ENCODE measurements at places on chromosomes 7 and 10.

DNA sequence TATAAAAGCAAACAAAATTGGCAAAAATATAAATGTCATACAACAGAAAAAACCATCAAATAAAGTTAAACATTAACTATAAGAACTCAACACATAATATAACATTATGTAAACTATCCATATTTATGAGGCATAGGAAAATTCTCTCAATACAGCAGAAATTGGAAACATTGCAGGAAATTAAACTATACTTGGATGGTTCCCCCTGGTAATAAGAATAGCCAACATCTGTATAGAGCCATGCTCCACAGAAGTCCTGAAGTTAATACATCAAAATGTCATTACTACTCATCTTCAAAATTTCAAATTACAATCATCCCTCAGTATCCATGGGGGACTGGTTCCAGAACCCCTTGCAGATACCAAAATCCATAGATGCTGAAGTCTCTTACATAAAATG is 350.5 kb downstream of the PARD3 start:
- DNase-seq: no peak

DNA sequence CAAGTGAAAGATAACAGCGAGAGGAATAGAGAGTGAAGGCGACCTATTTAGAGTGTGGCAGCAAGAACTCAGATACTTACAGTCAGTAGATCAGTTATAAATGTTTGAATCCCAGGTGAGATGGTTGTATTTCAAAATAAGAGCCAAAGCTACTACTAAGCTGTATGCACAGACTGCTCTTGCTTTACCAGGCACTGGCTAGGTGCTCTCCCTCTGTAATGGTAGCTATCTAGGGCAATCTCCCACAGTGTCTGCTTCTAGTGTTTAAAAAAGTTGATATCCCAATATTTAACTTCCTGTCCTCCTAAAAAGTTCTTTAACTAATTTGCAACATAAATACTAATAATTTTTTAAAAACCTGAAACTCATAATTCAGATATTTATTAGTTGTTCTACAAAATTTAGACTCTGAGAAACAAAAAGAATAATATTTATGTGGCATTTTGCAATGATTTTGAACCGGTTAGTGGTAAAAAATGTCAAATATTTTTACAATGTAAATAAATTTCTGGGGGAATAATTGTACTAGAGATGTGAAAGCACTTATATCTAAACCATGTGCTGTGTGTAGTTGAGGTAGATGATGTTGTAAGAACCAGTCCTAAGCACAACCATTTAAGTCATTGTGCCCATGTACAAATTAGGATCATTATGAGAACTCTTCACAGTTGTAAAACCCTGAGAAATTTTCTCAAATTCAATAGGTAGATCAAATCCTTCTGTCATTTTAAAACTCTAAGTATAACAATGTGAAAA is 349.3 kb upstream of the SEMA3D start:
- DNase-seq: no peak

DNA sequence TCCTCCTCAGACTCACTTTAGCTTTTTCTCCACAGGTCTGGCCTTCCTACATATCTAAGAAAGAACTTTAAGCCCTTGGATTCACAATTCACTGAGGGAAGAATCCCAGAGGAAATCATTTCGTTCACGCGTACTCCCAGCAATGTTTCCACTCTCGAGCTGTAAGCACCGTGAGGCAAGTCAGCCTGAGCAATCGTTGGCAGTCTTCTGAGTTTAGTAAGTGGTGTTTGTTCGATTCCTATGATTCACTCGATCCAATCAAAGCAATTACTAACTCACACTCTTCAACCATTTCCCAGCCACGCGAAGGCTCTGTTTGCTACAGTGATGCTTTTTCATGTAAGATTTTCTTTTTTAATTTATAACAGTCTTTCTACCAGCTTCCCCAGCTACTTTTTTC is 10.2 kb upstream of the PRLHR start:
- DNase-seq: no peak

GRCh38 chr7:12674861-12675260 is 12.6 kb upstream of the ARL4A start:
- DNase-seq: no peak

DNA sequence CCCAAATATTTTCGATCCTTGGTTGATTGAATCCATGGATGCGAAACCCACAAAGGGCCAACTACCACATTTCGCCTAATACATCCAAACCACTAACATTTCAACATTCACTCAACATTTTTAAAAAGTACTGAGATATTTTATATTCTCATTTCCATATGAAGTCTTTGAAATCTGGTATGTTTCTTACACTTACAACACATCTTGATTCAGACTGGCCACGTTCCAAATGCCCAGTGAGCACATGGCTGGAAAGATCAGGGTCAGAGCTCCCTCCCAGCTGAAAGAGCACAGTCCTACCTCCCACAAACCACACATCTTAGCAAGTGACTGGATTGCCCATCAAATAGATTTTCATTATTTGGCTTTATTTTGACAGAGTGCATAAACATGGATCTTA is 18.9 kb downstream of the NCAPG2 start:
- no peak for DNase-seq

DNA sequence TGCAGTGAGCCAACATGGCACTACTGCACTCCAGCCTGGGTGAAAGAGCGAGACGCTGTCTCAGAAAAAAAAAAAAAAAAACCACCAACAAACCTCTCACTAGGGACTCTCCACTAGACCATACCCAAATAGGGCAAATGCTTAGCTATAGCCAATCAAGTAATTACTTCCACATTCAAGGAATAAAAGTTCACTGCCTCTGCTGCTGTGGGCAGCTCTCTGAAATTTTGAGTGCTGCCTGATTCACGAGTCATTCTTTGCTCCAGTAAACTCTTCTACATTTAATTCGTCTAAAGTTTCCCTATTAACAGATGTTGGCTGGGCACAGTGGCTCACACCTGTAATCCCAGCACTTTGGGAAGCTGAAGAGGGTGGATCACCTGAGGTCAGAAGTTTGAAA is 4.7 kb upstream of the NRBF2 start:
- no peak for DNase-seq

GRCh38 chr10:37680716-37681616 is 176.4 kb downstream of the ZNF248 start:
- DNase-seq: no peak

- DNase-seq: no peak
These were observed 42.8 kb downstream of the CPXM2 start for GRCh38 chr10:123848564-123849457.

- no peak for DNase-seq
These were observed 26.8 kb upstream of the EGR2 start for GRCh38 chr10:62842983-62843382.

DNA sequence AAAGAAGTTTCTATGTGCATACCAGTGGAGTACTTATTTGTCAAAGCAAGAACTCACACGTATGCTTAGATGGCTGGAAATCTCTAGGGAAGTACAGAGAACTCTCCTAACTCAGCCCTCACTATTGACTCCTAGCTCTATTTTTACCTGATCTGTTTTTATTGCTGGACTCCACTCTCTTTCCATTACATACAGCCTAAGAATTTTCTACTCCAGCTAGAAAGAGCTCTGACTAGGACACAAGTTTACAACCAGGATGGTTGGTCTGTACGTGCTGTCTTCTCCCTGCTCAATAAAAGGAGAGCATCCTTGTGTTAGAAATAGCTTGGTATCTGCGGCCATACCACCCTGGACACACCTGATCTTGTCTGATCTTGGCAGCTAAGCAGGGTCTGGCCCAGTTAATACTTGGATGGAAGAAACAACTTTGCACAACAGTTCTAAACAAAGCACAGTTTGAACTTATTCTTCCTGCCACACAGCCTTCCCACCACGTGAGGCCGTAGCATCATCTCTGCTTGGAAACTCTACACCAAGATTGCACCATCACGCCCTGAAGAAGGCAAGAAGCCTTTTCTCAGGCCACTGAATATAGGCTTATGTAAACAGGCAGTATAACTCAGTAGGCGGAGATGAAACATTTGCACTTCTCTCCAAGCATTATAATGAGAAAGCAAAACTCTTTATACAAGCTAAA is 50.7 kb downstream of the KCNMA1 start:
- no peak for DNase-seq

- no peak for DNase-seq
These were observed 38.7 kb upstream of the MTPAP start for GRCh38 chr10:30387646-30388243.

GRCh38 chr7:26090927-26091519 is 61.0 kb upstream of the NFE2L3 start:
- DNase-seq: no peak

DNA sequence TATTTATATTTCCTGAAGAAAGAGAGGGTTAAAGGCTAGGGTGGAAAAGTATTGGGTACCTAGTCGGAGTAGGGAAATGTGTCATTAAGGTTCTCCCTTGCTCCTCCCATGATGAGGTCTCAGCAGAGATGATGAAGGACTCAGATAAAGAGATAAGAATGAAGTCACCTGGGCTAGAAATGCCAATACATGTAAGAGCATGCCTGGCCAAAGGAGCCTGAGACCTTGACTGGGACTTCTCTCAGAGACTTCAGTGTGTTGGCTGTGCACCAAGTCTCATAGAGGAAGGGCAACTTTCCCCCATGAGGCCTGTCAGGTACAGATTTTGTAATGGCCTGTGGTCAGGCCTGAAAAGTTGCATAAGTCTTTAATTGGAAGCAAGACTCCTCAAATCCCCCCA is 361.0 kb upstream of the CDC14C start:
- no peak for DNase-seq

DNA sequence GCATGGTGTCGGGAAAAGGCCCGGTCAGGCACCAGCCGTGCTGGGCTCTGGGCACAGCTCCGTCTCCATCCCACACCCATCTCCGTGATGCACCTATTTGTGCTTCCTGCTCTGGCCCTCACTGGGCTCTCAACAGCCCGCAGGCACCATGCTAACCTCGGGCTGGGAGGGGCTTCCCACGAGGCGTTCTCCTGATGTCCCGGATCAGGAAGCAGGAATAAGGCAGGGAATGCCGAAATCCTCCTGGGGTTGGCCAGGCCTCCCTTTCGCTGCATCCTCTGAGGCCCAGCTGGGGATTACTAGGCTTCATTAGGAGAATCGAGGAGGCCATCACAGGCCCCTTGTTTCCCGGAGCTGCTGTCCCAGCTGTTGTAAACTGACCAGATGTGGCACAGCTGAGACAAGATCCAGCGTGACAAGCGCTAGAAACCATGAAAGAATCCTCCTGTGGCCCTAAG is 72.0 kb downstream of the FAM53B start:
- DNase-seq: no peak

GRCh38 chr10:43307306-43307705 is 40.4 kb upstream of the RASGEF1A start:
- no peak for DNase-seq

DNA sequence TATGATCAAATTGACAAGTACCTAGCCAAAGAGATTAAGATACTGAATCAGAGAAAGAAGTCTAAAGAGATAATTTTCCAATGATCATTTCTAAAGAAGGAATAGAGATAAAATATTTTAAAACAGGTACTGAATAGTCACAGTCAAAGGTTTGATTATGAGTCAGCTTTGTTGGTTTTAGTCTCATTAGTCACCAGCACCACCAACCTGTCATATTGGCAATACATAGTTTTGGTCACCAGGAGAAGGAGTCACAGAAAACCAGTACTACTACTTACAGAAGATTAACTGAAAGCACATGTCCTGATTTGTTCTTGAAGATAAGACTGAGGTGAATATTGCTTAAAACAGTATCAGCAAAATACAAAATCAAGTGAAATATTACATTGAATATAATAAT is 34.6 kb downstream of the ZEB1 start:
- DNase-seq: no peak

GRCh38 chr7:40717242-40717641 is 582.4 kb downstream of the SUGCT start:
- DNase-seq: no peak

Data from left renal cortex interstitium (tissue), 4 donors.